ENCODE measurements at places on chromosomes 12 and 14.

DNA sequence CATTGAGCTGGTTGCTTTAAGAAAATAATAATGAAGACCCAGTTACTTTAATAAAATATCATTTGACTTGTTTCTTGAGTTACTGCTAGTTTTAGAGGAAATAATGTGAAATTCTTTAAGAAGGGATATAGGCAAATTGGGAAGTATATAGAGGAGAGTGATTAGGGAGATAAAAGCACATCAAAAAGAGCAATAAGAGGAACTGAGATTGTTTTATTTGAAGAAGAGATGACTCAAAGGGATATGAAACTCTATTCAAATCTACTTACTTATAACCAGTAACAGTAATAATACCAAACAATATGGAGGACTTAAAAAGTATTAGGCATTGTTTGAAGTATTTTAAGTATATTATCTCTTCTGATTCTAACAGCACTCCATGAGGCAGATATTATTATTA lies 37.1 kb downstream of the LRRK2 start:
- no peak for DNase-seq

GRCh38 chr12:109839444-109839843 lies 6.2 kb upstream of the TRPV4 start:
- DNase-seq, result no peak

DNA sequence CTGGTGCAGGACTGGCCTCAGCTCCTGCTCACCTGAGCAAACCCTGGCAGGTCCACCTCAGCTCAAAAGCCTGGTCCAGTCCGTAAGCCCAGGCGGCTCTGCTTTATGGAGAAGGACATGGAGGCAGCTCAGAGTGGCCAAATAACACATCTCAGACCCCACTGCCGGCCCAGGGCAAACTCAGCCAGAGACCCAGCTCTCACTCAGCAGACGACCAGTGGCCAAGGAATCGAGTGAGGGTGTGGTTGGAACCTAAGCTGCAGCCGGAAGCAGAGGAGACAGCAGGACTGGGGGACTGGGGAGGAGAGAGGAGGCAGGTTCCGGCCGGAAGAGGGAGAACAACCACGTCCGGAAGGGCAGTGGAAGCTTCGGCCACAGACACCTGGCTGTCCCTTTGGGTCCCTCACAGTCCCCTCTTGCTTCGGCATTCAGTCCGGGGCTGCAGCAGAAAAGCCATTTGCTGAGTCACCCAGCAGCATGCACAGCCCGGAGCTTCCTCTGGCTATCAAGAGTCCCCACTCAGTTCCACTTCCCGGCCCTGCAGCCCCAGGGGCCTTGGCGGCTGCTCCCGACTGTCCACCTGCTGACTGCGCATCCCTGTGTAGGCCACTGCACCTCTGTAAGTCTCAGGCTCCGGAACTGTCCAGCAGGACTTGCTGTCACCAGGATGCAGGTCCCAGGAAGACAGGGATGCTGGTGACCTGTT lies 104.0 kb downstream of the CALM1 start:
- no peak for DNase-seq

DNA sequence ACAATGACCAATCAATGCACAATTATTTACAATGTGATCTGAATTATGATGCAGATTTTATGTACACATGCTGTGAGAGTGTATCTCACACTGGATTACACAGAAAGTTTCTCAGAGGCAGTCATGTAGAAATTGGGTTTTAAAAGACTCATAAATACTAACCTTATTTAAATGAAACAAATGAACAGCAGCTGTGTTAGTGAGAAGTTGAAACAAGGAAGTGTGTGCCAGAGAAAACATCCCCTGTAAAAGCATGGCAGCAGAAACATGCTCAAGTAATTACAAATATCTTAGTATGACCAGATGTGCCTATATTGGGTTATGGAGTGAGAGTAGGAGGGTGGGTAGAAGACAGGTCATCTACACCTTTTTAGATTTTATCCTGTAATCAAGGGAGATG lies 723.7 kb downstream of the C12orf50 start:
- DNase-seq, result no peak

DNA sequence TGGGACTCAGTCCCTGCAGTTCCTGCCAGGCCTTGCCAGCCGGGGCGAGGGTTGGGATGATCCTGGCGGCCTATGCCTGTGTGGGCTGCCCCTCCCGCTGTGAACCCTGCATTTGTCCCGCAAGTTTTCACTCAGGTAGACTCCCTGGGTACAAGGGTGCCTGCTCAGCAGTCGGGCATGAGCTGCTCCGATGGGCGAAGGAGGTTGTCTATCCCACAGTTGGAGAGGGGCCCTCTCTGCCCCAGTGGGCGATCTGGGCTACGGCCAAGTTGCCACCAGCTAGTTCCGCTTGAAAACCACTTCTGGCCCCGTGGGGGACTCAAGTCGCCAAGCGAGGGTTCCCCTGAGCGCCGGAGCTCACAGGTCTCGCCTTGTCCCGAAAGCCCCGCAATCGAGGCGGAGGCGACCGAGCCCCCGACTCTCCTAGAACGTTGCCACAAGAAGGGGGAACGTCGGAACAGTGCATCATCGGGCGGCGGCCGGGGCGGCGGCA lies 365 bp upstream of the TPI1 start:
- DNase-seq, result peak; percentile 47

DNA sequence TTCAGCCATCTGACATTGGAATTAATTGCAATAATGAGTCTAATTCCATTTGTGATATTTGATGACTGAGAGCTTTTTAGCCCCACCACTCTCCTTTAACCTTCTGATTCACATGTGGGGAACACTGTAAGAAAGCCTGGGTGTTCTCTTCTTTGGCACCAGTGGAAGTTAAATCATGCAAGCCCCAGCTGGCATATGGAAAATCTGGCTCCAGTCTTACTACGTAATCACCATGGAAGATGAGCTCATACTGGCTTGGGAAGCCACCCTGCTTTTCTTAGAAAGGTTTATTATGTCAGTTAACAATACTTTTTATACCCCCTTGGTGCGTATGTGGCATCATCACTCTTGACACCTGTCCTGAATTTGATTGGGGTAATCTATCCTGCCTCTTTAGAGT lies 479.3 kb downstream of the SLC16A7 start:
- no peak for DNase-seq

DNA sequence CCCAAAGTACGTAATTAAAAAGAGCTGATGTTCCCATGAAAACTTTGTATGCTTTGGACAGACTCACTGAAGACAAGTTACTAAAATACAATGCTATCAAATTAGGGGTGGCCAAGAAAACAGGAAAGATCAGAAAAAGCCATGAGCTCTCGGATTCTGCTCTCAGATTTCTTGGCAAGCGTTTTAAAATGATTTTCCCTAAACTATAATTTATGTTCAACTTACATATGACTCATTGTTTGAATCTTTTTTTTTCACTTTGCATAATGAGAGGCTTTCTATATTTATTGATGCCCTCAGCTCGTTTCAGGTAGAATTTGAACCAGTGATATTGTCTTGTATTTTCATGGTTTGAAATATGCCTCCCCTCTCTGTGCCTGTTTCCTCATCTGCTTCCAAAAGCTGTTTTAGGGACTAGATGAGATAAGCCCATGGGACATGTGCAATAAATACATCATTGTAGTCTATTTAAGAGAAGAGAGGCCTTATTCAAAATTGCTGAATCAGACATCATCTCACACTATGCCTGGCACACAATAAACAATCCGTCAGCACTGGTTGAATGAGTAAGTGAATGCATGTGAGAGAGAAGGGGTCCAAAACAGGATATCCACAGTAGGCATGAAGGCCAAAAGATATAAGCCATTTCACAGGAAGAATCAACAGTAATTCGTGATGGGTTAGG lies 4.7 kb upstream of the IPO8 start:
- DNase-seq, result no peak

- no peak for DNase-seq
Observed at GRCh38 chr12:80634903-80635302, 72.5 kb upstream of the MYF6 start.

- no peak for DNase-seq
Observed at GRCh38 chr12:93784339-93785086, 107.3 kb downstream of the CRADD start.

GRCh38 chr12:73950507-73950906 lies 587.1 kb upstream of the ATXN7L3B start:
- DNase-seq, result peak; percentile 27

DNA sequence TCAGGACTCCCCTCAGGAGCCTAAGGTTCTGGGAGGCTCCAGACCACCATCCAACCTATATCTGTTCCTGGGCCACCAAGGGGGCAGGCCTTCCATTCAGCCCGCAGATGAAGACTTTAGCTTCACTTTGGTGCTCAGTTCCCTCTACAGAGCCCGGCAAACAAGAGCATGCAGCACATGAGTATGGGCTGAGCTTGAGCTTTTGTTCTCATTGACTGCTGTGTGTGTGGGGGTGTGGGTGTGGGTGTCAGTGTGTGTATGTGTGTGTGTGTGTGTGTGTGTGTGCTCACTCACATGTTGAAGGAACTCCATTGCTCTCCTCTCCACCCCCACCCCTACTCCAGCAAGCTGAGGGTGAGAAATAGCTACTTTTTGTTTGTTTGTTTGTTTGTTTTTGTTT lies 219.1 kb downstream of the ZFP36L1 start:
- DNase-seq, result no peak

- no peak for DNase-seq
Observed at GRCh38 chr12:132354211-132354981, 25.0 kb upstream of the GALNT9 start.

DNA sequence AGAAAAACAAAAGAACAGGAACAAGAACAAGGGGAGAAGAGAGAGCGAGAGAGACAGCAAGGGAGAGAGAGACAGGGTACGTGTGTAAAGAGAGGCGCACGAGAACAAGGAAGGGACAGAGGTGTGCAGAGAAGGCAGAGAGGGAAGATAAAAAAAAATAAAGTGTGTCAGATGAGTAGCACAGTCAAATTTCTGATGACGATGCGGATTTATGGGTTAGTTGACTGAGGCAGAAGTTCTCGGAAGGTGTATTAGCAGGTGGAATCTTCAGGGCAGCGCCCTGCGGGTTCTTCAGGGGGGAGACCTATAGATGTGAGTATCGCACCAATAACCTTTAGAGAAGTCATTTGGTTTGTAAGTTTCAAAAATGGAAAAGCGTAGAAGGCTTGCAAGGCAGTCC lies 44.8 kb downstream of the PRKAB1 start:
- DNase-seq, result no peak

- peak; percentile 64 for DNase-seq
Observed at GRCh38 chr14:100662879-100663760, 63.6 kb upstream of the DLK1 start.

GRCh38 chr14:100612986-100613385 lies 25.8 kb upstream of the BEGAIN start:
- no peak for DNase-seq

DNA sequence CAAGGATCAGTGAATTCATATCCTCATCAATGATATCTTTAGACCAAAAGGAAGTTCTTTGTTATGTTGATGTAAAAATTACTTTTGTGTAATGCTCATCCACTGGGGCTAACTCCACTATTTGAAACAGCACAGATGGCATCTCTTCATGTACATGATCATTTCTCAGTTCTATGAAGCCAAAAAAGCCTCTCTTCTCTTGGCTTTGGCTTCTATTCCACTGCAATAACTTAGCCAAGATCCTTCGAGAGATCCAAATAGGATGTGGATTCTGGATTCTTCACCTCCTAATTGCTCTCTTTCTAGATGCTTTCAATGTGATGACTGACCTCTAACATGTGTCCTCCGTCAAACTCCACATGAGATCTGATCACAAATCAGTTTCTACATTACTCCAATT lies 851.2 kb downstream of the GALC start:
- no peak for DNase-seq

- DNase-seq, result no peak
Observed at GRCh38 chr14:29425705-29426482, 501.8 kb downstream of the PRKD1 start.

Measured in midbrain (tissue), 1 donor.